ENCODE measurements at places on chromosomes 3 and 15.
A peak's percentile ranks its signal among the peaks of the same experiment; 100 is the strongest.

DNA sequence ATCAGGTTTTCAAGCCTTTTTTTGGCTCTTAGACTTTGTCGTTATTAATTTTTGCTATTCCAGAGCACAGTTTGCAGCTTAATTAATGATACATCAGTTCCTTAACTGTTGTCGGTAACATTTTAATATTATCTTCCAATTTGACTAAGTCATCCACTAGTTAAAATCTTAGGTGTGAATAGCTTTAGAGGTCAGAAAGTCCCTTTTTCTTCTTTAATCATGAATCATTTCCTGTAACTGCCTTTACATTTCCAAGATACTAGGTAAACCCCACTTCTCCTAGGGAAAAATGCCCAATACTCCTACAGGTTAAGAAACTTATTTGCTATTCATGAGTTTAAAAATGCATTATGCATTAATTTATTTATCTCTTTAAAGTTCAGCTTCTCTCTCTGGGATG, 260.9 kb upstream of the CFAP20DC start:
- no peak for DNase-seq

- peak; percentile 65 for DNase-seq
These were observed 275.5 kb downstream of the MECOM start for GRCh38 chr3:169387751-169388696.

DNA sequence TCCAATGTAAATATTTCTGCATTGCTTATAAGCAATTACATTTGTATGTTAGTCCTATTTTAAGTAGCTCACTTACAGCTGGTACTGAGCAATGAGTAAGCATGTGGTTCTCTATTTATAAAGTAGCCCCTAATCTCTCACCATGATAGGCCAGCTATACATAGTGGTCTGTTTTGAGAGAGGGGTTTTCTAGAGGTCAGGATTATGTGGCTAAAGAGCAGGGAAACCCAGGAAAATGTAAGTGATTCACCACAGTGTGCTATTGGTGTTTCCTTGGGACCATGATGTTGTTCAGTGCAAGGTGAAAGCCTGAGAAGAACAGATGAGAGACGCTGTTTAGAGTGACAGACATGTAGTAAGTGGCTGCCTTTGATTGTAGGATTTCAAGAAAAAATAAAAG, 26.4 kb downstream of the RBMS3 start:
- DNase-seq: no peak

GRCh38 chr15:74621936-74622335, 6.3 kb downstream of the CLK3 start:
- no peak for DNase-seq

GRCh38 chr3:70090322-70090913, 90.9 kb downstream of the SAMMSON start:
- DNase-seq: no peak

- no peak for DNase-seq
These were observed 303.0 kb downstream of the RBMS3 start for GRCh38 chr3:29583861-29584260.

GRCh38 chr15:68407886-68408881, 23.8 kb downstream of the ITGA11 start:
- DNase-seq: no peak

DNA sequence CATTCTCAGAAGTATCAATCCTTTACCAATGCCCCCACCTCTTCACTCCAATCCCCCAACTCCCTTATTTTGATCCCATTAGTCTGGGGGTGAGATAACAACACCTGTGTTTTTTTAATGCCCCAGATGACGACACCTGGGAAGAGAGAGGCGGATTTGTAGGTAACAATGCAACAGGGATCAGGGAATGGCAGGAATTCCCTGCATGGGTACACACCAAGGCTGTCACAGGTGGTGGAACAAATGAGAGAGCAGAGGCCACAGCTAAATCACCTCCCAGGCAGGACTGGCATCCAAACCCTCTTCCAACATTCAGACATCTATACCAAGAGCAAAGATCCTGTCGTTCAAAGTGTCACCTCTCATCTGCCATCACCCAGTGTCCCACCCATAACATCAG, 319.2 kb upstream of the TRIM42 start:
- no peak for DNase-seq

GRCh38 chr3:131728898-131729642, 226.3 kb upstream of the MRPL3 start:
- DNase-seq: no peak

- DNase-seq: no peak
These were observed 137.3 kb upstream of the BHLHE40 start for GRCh38 chr3:4841776-4842440.

GRCh38 chr3:134326760-134327593, 47.3 kb downstream of the AMOTL2 start:
- DNase-seq: no peak

DNA sequence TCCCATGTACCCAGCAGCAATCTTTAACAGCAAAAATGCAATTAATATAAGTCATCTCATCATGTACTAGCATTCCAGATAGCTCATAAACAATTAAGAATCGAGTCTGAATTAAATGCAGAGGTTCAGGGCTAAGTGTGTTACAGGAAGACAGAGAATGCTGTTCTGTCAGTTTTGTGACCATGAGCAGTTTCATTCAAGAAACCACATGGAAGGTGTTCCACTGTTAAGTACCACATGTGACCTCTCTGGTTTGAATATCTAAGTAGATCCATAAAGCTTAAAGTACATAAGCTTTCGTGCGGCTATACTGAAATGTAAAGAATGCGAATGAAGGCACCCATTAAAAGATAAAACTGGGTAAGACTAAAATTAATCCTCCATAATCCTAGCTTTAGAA, 272.3 kb downstream of the IL5RA start:
- DNase-seq: no peak

DNA sequence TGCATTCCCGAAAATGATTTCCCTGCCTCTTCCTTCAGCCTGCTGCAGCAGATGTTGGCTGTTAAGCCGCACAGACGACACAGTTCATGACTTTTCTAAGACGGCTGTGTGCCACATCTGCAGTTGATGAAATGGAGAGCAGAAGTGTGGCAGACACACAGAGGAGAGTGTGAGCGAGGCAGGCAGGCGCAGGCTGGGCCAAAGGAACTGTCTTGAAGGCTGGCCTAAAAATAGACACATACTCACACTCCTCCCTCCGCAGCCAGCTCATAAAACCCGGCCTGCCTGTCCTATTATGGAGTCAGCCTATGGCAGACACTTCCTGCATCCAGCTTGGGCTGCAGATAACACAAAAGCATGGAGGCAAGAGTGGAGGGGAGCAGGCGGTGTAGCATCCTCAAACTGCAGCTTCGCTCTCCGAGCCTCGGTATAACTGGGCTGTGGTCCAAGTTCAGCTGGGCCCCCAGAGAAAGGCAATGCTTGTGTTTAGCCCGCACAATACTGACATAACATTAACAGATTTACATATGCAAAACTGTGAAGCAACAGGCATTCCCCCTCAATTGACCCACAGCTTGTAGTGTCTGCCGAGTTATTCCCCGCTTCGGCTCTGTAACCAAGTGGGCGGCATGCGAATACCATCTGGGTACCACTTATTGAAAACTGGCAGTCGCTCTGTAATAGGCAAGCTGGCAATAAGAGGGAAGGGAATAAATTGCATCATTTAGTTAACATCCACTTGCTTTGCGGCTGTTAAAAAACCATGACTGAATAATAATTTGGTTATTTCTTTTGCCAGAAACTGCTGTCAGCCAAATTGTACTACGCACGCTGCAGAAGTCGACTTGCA, 40.8 kb downstream of the FOXP1 start:
- peak; percentile 85 for DNase-seq

DNA sequence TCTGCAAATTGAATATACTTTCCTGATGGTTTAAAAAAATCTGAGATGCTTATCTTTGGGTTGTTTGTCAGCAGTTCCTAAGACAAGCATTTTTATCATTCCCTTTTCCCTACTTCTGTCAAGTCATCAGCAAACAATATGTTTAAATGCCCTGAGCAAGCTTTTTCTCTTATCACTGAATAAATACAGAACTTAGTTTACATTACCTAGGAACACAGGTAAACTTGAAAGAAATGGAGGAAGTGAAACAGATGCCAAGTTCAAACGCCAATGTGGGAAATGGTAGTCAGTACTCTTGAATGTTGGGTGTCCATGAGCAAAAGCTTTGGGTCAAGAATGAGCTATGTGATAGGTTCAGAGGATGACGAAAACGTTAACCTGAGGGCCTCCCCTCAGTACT, 17.2 kb upstream of the TCAIM start:
- no peak for DNase-seq

Data from left ventricle myocardium superior (tissue), 1 donor.